PC-3 (cell line): ENCODE measurements at places on chromosomes 6 and 20. TPM values are rescaled to one million over a fixed set of nuclear protein-coding genes. Genes with fewer than 3 reads are reported as not detected.

Gene HRH3
- not detected in 2 replicates for total RNA-seq

Gene MICB
- total RNA-seq = 25.6 and 32.9 TPM in 2 replicates

Gene UBD
- total RNA-seq = not detected in 2 replicates

Gene RIPPLY2
- not detected in 2 replicates for total RNA-seq

Gene MROH8
- 0.58 and 0.98 TPM in 2 replicates for total RNA-seq

Gene VGLL2
- not detected in 2 replicates for total RNA-seq

Gene PRDM13
- not detected in 2 replicates for total RNA-seq

Gene CCN5
- total RNA-seq = 0.26 TPM in 1 of 2 replicates, not detected in the other

Gene OR2H1
- not detected in 2 replicates for total RNA-seq

Gene BPIFB3
- total RNA-seq = not detected in 2 replicates

Gene DIDO1
- total RNA-seq = 33.2 and 40.4 TPM in 2 replicates

Gene CHRNA4
- not detected in 2 replicates for total RNA-seq

Gene MCM8
- 26.6 and 27.0 TPM in 2 replicates for total RNA-seq

Gene CAGE1
- total RNA-seq = 0.29 TPM in 1 of 2 replicates, not detected in the other
